NB4 (cell line): ENCODE measurements at places on chromosomes 6 and 20.

DNA sequence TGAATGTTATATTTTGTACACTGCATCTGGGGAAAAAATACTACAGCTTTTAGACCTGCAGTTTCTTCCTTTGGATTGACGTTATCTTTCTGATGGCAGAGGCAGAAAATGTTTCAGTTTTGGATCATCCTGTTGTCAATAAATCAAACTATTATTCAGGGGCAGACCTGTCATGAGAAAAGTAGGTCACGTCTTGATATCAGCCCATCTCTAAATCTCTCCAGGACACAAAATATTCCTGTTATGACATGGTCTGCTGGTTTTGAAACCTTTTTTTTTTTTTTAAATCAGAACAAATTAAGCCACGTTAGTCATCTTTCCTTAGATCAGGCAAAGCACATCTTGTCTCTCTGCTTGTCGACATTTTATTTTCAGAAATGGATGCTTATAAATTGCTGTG lies 24.0 kb downstream of the IL20RA start:
- DNase-seq = no peak

- DNase-seq = no peak
Measured at GRCh38 chr6:79780881-79781280, 149.8 kb downstream of the SH3BGRL2 start.

DNA sequence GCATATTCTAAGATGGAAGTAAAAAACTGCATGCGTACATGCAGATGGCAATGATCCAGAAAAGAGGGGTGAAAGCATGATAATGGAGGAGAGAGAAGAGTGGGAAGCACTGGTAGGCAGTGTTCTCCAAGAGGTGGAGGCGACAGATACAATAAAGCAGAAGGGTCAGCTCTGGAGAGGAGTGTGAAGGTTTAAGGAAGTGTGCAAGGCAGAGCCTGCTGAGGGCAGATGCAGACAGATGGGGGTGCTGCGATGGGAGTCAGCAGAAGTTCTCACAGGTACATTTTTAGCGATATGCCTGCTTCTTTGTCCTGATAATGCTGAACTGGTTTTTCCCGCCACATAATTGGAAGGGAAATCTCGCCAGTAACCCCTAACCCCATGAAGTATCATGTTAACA lies 81.1 kb upstream of the C6orf118 start:
- DNase-seq = no peak

DNA sequence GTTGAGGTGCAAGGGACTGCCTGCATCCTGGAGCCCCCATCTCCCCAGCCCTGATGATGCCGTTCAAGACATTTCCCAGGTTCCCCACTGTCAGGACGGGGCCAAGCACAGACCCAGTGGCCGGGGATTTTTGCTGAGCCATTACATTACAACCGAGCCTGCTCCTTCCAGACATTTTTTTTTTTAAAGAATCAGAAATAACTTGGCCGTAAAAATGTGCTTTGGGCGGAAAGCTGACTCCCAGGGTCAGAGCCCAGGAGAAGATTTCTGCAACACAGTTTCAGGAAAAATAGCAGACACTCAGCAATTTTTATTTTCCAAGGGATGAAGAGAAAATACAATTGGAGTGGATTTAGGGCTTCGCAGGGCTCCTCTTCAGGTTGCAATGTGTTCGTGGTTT lies 87.9 kb downstream of the LRFN2 start:
- no peak for DNase-seq

GRCh38 chr6:34152042-34152524 lies 6.2 kb upstream of the GRM4 start:
- no peak for DNase-seq

- no peak for DNase-seq
Measured at GRCh38 chr20:53804920-53805894, 211.6 kb upstream of the ZNF217 start.

GRCh38 chr6:1641343-1641885 lies 31.7 kb downstream of the FOXC1 start:
- no peak for DNase-seq

GRCh38 chr6:41678511-41679084 lies 40.3 kb downstream of the MDFI start:
- DNase-seq = no peak

- no peak for DNase-seq
Measured at GRCh38 chr20:13831476-13831875, 46.6 kb downstream of the NDUFAF5 start.

DNA sequence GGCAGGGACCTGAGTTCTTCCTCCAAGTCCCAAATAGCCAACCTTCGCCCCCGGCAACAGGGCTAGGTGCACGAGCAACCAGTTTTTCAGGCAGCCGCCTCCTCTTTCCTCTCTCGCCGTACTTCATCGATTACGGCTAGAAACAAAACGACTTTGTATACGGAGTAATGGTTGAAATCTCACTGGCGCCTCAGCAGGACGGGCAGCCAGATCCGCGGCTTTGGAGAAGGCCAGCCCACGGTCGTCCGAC lies 333 bp upstream of the SMIM13 start:
- no peak for DNase-seq

- DNase-seq = no peak
Measured at GRCh38 chr6:124961777-124962638, at the start of gene RNF217. Gene RNF217 (plus strand): TSS chr6:124962437. CDS start chr6:124962545, 108 bp downstream.

DNA sequence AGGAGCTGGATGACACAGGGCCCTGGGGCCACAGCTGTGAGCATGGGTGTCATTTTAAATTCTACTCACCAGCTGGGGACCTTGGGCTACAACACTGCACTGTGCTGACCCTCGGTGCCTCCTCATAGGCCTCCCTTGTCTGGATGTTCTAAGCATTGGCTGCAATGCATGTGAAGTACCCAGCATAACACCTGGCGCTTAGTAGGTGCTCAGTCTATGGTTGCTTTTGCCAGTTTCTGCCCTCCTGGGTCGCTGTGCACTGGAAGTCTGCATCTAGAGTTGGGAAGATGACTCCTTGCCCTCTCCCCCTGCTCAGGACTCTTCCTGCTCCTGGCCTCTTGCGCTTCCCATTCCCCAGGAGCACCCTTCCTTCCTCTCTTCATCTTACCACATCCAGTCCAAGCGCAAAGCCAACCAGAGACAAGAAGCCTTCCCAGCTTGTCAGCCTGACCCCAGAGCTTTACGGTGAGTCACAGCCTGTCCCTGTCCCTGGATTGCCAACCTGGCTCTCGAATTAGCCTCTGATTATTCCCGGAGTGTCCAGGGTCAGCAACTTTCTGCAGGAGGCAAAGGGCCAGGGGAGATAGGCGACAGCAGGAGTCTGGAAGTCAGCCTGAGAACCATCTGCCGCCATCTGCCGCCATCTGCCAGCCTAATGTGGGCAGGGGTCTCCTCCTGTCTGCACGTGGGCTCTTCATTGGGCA lies 8.8 kb downstream of the SLC13A3 start:
- DNase-seq = no peak

DNA sequence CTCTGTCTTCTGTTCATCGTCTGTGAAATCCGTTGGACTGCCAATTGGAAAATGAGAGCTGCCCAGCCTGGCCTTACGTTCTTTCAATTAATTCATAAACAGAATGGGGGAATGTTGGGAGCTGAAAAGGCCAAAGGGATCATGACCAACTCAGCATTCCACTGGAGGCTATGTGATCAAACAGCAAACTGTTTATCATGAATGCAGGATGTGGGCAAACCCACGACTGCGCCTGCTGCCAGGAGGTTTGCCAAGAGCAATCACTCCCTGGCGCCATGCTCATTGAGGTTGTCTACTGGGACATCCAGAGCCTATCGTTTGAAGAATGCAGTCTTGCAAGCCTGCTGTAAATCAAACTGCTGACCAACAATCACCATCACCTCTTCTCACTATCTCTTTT lies 9.3 kb upstream of the FKBP1A start:
- DNase-seq = no peak
